ENCODE measurements at places on chromosomes 16 and 17. TPM values are rescaled to one million over a fixed set of nuclear protein-coding genes. Genes with fewer than 3 reads are reported as not detected.

- DNase-seq, result no peak
Measured at GRCh38 chr16:10906914-10907756, 30.1 kb downstream of the CIITA start.

- DNase-seq, result no peak
Measured at GRCh38 chr17:67020293-67020766, 24.0 kb upstream of the CACNG1 start.

GRCh38 chr17:77875881-77876509 is 82.5 kb upstream of the TNRC6C start:
- DNase-seq, result no peak

GRCh38 chr17:29709866-29710519 is 87.3 kb upstream of the CORO6 start:
- no peak for DNase-seq

DNA sequence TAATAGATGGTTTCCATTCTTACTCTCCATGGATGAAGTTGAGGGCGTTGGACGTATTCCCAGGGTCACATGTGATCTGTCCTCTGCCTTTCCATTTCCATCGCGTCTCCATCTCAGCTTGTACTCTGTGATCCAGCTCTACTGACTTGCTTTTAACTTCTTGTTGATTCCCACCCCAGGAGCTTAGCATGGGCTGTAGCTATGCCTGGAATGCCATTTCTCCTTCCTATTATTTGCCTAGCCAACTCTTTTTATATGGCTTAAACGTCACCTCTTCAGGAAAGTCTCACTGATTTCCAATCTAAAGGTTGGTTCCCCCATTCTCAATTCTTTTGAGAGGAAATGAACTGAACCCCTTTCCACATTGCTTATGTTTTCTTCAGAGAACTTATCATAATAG is 475.9 kb downstream of the XYLT1 start:
- DNase-seq, result no peak

DNA sequence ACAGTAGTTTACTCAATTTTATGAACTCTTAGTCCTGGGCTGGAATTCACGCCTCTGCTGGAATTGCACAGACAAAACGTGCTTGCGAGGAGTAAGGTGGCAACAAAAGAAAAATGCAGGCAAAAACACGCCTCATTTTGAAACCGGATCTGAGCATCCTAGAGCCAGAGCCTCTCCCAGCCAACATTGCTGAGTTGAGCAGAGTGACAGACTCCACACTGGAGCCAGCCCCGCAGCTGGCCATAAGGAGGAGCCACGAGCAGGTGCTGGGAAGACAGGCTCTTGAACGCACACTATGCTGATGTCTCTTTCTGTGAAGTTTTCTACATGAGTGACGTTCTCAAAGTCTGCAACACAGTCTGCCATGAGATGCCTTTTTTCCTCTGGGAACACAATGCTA is 14.6 kb upstream of the HSBP1 start:
- DNase-seq, result no peak

DNA sequence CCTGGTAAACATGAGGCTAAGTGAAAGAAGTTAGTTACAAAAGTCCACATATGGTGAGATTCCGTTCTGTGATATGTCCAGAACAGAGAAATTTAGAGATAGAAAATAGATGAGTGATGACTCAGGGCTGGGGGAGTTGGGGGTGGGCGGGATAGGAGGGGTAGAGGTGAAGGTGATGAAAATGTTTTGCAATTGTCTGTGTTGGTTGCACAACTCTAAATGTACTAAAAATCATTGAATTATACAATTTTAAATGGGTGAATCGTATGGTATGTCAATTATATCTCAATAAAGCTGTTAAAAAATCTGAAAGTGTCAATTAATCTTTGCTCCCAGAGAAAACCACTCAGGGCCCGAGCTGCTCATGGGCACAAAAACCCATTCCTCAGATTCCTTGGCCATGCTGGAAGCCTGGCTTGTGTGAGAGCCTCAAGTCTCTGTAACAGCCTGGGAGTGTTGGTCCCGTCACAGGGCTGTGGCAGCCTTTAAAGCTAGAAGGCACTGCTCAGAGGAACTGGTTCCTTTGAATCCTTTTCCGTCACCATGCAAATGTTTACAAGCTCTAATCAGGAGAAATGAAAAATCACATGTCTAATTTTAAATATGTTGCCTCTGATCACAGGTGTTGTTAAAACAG is 225.3 kb downstream of the WWOX start:
- no peak for DNase-seq

DNA sequence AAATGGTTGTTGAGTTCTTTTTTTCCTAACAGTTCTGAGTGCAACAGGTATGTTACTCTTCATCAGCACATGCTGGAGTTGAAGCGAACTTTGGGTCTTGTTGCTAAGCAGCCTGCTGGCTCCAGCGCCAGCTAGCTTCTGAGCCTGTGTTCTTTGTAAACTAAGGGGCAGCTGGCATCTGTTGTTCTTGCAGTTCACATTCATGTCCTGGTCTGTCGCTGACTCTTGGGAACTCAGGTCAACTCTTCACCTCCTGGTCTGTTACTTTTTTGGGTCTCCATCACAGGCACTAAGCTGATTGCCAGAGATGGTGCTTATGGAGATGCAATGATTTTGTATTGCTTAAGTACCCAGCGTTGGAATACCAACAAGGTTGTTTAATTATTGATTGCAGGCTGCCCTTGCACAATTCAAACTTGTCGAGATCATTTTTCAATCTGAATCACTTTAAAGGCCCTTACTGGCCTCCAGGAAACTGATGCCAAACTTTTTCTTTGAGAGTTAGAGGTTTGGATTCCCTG is 40.9 kb downstream of the USP10 start:
- no peak for DNase-seq

GRCh38 chr17:41420134-41420533 is 4.3 kb downstream of the KRT37 start:
- DNase-seq, result no peak

- no peak for DNase-seq
Measured at GRCh38 chr17:42485680-42486079, 27.0 kb downstream of the ATP6V0A1 start.

DNA sequence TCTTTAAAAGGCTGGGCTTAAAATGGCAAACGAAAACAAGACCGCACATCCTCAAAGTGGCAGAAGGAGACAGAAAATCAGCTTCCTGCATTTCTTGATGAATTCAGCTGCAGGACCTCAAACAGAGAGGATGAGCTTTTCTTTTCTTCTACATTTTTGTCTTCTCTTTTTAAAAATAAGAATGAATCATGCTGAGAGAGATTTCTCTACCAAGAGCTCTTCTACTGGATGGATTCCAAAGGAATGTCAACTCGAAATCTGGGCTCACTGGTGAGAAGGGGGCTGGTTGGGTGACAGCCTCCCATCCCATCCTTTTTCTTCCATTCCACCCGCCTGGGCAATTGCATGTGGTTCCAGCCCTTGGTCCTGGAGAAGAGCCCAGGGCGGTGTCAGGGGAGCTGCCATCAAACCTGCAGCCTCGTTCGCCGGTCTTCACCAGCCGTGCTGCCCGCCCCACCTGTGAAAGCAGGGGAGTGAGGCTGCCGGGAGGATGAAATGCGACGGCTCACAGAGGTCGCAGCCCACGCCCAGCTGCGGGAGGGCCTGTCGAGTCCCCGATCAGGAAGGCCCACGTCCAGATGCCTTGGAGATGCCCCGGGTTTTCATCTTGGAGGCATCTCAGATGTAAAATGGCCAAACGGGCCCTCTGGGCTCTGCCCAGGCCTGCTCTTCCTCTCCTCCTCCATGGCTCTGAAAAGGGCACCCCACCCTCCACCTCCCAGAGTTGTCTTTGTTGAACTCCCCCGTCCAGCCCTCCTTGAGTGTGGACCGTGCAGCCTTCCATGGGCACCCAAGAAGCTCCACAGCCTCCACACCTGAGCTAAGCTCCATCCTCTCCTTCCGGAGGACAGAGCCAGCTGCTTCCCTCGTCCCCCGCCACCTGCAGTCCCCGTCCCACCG is 121.9 kb downstream of the FOXL1 start:
- DNase-seq, result no peak

DNA sequence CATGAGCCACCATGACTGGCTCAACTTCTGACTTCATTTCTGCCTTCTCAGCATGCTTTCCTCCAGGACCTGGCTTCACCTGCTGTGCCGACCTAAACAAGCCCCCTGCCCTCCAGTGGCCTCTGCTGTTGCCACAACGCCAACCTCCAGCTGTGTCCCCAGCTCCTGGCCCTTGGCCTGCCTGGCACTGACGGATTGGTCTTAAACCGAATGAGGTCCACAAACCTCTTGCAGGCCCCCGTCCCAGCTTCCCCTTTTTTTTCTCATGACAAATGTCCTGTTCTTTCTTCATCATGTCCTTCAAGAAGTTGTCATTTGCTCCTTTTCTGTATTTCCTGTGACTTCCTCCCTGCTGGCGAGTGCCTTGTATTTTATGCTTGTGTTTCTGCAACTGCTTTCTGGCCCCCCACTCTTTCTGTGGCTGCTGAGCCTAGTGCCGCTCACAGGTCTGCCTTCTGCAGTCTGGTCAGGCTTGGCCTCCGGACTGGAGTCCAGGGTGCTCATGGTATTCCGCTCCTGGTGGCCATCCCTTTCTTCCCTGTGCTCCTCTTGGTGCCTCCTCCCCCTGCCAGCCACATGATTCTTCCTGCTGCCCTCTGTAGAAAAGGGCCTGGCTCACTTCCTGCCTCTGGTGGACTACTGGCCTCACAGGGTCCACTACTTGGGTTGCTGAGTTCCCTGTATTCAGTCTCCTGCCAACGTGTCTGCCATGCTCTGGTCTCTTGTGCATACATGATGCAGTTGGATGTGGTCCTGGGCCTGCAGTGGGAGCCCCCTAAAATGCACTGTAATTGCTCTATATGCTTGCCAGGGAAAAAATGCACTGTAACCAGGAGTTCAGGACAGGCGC is 2.9 kb downstream of the ATP6V0C start:
- no peak for DNase-seq

GRCh38 chr17:79838522-79839274 is 542 bp downstream of the CBX4 start:
- no peak for DNase-seq

DNA sequence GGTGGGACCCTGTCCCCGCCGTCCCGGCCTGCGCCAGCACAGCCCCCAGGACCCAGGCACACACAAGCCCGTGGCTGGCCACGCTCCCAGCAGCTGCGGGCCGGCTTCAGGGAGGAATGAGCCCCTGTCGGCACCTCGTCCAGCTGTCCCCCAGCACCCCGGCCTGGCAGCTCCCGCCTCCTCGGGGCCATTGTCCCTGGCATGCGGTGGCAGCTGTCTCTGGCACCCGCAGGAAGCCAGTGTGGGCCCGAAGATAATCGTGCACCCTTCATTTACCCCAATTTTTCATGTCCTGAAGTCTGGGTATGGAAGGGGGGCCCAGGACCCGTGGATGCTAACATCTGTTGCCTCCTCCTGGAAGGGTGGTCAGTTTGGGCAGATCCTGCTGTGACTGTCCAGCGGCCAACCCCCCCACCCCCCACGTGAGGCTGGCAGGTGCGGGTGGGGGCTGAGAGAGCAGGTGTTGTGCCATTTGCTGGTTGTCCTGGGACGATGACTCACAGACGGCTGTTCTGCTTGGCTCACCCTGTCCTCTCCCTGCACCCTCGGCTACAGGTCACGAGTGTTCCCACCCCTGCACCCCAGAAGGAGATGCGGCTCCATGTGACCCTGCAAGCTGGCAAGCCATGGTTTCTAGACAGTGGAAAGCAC is 4.0 kb upstream of the LMF1 start:
- no peak for DNase-seq

DNA sequence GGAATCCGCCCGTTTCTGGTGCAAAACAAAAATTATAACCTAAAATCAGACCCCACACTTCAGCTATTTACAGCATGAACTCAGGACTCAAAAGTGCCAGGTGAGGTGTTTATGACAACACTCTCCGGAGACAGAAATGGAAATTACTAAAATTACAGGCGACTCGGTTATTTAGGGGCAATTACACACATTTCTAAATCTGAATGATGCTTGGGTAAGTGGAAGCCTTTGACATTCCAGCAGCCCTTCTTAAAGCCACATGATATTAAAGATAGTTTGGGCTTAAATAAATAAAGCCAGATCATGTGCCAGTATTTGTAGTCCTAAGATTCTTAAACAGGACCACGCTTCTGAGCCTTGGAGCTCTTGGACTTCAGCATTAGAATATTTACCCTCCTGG is 36.7 kb upstream of the PMP22 start:
- no peak for DNase-seq

- no peak for DNase-seq
Measured at GRCh38 chr16:19860166-19861041, 24.2 kb downstream of the GPRC5B start.

DNA sequence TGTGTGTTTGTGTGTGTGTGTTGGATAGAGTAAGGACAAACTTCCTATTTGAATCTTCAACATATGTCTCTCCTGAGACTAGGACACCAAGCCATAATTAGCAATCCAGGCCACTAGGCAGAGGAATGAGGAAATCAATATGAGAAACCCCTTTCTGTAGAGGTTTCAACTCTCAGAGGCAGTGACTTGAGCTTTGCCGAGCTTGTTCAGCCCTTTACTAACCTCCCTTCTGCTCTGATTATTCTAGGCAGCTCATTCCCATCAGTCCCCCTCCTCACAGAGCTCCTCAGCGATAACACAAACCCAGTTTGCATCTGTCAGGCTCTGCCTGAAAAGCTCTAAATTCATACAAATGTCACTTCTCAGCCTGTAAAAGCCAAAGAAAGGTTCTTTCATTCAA is 1030.3 kb downstream of the CDH8 start:
- no peak for DNase-seq

GRCh38 chr17:50194140-50194933 is 7.1 kb downstream of the COL1A1 start:
- DNase-seq, result no peak

DNA sequence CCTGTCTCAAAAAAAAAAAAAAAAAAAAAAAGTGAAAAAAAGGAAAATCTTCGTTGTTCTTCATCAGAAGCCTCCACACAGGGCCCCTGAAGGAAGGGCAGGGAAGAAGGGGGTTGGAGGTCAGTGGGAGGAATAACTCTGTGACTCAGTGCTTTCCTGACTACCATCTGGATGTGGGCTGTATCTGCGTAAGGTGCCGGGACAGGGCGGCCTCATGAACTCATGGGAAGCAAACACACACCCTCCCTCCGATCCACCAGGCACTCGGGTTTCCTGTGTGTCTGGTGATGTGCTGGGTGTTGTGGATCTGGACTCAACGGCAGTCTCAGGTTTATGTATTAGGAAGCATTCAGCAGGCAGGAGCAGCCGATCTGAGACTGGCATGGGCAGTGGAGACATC is 691.6 kb downstream of the WWOX start:
- DNase-seq, result no peak

DNA sequence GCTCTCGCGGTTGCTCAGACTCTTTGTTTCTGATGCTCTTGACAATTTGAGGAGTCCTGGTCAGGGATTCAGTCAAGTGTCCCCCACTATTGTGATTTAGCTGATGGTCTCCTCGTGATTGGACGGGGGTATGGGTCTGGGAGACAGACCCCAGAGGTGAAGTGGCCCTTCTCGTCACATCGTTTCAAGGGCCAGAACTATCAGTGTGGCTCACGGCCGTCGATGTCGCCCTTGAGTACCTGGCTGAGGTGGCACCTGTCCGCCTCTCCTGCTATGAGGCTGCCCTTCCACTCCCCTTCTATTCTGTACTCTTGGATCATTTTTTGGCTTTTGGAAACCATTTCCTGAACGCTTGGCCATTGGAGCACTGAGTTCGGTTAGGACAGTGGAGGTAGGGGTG is 7.4 kb upstream of the MEAK7 start:
- no peak for DNase-seq

The ZNF624 gene
- total RNA-seq, result 3.6 TPM

The SMPD3 gene
- not detected for total RNA-seq

The ZNF423 gene
- 1.8 TPM for total RNA-seq

The NLRC3 gene
- total RNA-seq, result 7.6 TPM

The TIMP2 gene
- total RNA-seq, result 322 TPM

The ADAD2 gene
- 0.06 TPM for total RNA-seq

The RDM1 gene
- 0.47 TPM for total RNA-seq

The ZNRF1 gene
- 39.3 TPM for total RNA-seq

The ATP2A1 gene
- total RNA-seq, result 0.53 TPM

The SOST gene
- not detected for total RNA-seq

The CHST4 gene
- not detected for total RNA-seq

The ANKRD40 gene
- total RNA-seq, result 37.7 TPM
